ENCODE measurements at places on chromosomes 2 and 18. TPM values are rescaled to one million over a fixed set of nuclear protein-coding genes. Genes with fewer than 3 reads are reported as not detected.

DNA sequence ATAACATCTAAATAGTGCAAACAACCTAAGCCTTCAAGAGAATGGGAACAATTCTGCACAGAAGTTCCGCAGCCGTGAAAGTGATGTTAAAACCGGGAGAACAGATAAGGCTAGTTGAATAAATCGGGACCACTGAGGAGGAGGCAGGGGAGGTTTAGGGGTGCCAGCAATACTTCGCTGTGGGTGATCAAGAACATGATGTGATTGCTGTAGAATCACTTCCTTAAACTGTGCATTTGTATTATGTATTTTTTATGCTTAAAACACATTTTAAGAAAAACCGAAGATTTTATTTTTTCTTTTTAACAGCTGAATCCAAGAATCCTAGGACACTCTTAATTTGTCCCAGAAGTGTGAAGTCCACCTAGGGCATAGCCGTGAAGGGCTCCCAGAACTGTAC is 33.6 kb downstream of the TTC32 start:
- DNase-seq, result no peak

DNA sequence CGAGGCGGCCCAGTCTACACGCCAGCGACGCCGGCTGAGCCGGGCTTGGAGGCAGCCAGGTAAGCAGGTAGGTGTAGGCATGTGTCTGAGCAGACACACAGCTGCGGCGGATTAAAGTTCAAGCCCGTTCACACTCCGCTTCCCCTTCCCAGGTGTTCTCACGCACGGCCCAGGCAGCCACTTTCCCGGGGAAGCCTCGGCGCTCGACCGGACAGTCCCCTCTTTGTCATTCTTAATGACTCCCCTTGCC is 367 bp downstream of the TGFA start:
- peak; percentile 43 for DNase-seq

DNA sequence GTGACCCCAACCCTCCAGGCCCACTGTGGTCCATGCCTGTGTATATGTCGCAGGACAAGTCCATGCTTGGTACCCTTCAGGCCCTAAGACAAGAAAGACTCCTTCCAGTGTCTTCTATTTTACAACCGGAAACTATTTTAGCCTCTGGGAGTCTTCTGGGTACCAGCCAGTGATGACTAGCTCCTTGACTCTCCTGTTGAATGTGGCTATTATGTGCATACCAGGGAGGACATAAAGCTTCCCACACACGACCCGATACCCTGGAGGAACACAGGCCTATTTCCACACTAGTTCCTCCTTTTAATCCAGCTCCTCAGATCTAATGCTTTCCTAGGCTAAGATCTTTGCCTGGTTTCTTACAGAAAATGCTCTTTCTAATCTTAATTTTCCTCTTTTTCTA is 178.1 kb downstream of the NCKAP5 start:
- DNase-seq, result no peak

DNA sequence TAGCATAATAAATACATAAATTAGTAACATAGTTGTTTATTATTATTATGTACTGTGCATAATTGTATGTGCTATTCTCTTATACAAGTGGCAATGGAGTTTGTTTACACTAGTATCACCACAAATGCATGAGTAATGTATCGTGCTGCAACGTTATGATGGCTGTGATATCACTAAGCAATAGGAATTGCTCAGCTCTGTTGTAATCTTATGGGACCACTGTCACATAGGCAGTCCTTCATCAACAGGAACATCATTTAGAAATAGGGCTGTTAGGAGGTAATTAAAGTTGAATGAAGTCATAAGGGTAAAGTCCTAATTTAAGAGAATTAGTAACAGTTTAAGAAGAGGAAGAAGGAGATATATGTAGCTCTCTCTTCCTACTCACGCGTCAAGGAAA is 33.8 kb downstream of the TEX51 start:
- DNase-seq, result no peak

Gene CASP10
- 16.4 TPM for polyA plus RNA-seq

- DNase-seq, result no peak
These were observed 153.3 kb upstream of the RBMS1 start for GRCh38 chr2:160646684-160647444.

Gene GPBAR1
- 1.2 TPM for polyA plus RNA-seq

Gene GPC1
- 46.7 TPM for polyA plus RNA-seq

GRCh38 chr2:12979066-12979465 is 262.3 kb downstream of the TRIB2 start:
- no peak for DNase-seq

Gene TGFBRAP1
- 14.2 TPM for polyA plus RNA-seq

DNA sequence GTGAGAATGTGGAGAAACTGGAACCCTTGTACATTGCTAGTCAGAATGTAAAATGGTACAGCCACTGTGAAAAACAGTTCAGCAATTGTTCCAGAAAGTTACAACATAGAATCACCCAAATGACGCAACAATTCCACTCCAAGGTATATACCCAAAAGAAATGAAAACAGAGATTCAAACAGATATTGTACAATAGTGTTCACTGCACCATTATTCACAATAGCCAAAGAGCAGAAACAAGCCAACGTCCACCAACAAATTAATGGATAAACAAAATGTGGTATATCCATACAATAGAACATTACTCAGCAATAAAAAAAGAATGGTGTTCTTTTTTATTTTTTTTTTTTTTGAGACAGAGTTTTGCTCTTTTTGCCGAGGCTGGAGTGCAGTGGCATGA is 10.9 kb downstream of the CLASP1 start:
- DNase-seq, result no peak

DNA sequence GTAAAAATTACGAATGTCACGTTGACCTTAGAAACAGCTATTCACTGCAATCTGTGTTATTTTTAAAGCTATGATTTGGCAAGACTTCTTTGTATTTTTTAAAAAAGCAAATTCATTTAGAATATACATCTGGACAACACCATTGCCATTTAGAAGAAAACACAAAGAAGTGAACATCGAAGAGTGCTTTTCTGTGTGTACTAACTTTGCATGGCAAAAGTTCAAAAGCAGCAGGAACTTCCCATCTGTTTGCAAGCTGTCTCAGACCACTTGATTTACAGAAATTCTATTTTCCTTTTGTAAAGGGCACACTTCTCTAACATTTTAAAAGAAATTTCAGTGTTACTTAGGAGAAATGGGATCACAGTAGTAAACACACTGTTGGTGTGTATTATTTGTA is 145.9 kb downstream of the CALCRL start:
- peak; percentile 43 for DNase-seq

Gene ITGB6
- 8.3 TPM for polyA plus RNA-seq

DNA sequence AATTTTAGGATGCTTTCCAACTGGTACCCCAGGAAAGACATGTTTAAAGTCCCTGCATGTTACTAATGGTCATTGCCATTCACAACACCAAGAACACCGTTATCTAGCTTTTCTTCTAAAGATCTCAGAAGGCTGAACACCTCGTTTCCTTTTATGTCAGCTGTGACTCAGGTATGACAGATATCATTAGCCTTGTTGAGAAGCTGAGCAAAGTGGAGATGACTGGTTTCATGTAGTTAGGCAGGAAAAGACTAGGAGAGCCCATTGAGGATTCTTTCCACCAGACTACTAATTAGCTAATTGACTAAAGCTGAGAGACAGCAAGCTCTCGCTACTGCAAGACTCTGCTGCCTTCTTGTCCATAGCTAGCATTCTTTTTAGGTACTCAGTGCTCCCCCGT is 32.0 kb upstream of the ARL5A start:
- DNase-seq, result no peak

DNA sequence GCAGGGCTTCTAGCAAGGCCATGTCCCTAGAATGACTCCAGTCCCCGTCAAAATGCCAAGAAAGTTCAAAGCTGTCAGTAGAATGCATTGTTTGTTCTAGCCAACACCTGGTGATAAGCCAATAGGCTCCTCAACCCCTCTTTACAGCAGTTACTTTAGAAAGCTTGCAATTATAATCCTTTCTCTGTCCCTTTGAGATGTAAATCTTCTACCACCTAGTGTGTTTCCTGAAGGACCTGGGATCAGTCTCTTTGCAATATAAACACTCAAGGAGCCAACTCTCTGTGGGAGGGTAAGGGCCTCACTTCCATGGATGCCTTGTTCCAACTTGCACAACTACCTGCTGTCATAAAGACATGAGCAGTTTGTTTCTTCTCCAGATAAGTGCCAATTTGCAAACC is 301.8 kb downstream of the NBAS start:
- DNase-seq, result no peak

Gene MATN3
- 9.5 TPM for polyA plus RNA-seq

DNA sequence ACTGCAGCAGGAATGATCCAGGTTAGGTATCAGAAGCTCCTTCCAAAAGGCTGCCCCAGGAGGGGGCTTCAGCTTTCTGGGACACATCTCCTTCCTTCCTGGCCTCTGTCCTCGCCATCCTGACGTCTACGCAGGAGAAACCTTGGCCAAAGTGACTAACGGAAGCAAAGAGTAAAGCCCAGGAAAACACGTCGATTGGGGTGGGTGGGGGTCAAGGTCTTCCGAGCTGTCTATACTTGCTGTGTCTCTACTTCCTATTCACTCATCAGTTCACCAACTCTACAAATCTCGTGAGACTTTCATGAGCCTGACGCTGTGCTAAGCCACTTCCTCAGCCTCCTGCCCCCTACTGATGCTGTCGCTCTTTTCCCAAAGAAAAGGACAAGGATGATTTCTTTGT is 212.6 kb downstream of the TNS1 start:
- no peak for DNase-seq

Gene DNPEP
- polyA plus RNA-seq, result 79.8 TPM

DNA sequence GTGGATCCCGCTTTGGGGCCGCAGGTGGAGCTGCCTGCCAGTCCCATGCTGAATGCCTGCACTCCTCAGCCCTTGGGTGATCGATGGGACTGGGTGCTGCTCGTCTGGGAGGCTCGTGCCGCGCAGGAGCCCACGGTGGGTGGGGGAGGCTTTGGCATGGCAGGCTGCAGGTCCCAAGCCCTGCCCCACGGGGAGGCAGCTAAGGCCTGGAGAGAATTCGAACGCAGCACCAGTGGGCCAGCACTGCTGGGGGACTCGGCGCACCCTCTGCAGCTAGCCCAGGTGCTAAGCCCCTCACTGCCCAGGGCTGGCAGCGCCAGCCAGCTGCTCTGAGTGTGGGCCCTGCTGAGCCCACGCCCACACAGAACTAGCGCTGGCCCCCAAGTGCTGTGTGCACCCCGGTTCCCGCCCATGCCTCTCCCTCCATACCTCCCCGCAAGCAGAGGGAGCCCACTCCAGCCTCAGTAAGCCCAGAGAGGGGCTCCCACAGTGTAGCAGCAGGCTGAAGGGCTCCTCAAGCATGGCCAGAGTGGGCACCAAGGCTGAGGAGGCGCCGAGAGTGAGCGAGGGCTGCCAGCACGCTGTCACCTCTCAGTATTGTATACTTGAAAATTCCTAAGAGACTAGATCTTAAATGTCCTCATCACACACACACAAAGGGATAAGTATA is 1654.2 kb upstream of the SLC39A10 start:
- no peak for DNase-seq

Data from left lung (tissue), 14 donors.